Forelimb muscle (tissue), 1 donor: ENCODE measurements at places on chromosomes 4 and X. TPM values are rescaled to one million over a fixed set of nuclear protein-coding genes. Genes with fewer than 3 reads are reported as not detected.

The GK gene
- polyA plus RNA-seq = 3.9 TPM

The MAGEB10 gene
- polyA plus RNA-seq = not detected

The POU4F2 gene
- polyA plus RNA-seq = not detected

The UGT2B17 gene
- not detected for polyA plus RNA-seq

The POU3F4 gene
- polyA plus RNA-seq = not detected

The LRAT gene
- 0.06 TPM for polyA plus RNA-seq

The MAGEA6 gene
- not detected for polyA plus RNA-seq

The TLR10 gene
- polyA plus RNA-seq = 0.42 TPM

The NHSL2 gene
- 6.7 TPM for polyA plus RNA-seq

The CFP gene
- 3.0 TPM for polyA plus RNA-seq

The SHOX gene
- polyA plus RNA-seq = 0.58 TPM

The SMIM43 gene
- 1.5 TPM for polyA plus RNA-seq

The CCDC158 gene
- polyA plus RNA-seq = 0.75 TPM

The SMIM31 gene
- polyA plus RNA-seq = 0.04 TPM

- DNase-seq = peak; percentile 53
Measured at GRCh38 chr4:37826295-37827029, at the start of gene PGM2. PGM2 (plus strand) TSS chr4:37826686; CDS start chr4:37826733, 47 bp downstream.

DNA sequence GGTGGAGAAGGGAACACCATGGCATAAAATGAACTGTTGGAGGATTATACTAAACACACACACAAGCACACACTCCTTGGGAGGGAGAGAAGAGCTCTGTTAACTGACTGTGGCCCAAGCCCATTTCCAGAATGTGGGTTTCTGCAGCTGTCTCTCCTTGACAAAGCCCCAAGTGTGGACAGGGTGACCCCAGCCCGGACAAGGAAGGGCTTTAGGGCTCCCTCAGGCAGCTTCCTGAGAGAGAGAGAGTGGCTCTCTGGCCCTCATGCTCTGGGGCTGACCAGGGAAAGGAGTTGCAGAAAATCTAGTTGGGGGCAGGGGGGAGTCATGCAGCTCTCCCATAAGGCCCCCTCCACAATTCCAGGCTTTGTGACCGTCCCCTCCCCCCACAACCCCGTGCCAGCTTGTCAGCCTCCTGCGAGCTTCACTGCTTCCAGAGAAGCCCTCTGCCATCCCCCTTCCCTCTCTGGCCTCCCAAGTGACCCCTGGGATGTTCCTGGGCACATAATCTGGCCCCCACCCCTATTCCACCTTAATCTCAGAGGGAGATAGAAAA lies 590 bp downstream of the ARHGEF9 start:
- DNase-seq = no peak

- DNase-seq = no peak
Measured at GRCh38 chr4:118348886-118349285, 3.9 kb downstream of the PRSS12 start.

- no peak for DNase-seq
Measured at GRCh38 chr4:175106301-175106700, 188.1 kb downstream of the ADAM29 start.

- DNase-seq = no peak
Measured at GRCh38 chr4:75514949-75515612, 808 bp downstream of the THAP6 start.

GRCh38 chr4:121243485-121243884 lies 79.4 kb upstream of the TNIP3 start:
- no peak for DNase-seq

GRCh38 chrX:3697701-3698279 lies 15.7 kb downstream of the PRKX start:
- no peak for DNase-seq

- DNase-seq = no peak
Measured at GRCh38 chr4:94412658-94413038, 39.1 kb upstream of the PDLIM5 start.

- peak; percentile 14 for DNase-seq
Measured at GRCh38 chr4:109729718-109730618, at the start of gene PLA2G12A. PLA2G12A (minus strand) TSS chr4:109730070; CDS start chr4:109729809, 261 bp downstream.

GRCh38 chr4:26289401-26289800 lies 31.4 kb upstream of the RBPJ start:
- DNase-seq = no peak

GRCh38 chr4:15213302-15213970 lies 211.2 kb downstream of the CPEB2 start:
- DNase-seq = no peak

DNA sequence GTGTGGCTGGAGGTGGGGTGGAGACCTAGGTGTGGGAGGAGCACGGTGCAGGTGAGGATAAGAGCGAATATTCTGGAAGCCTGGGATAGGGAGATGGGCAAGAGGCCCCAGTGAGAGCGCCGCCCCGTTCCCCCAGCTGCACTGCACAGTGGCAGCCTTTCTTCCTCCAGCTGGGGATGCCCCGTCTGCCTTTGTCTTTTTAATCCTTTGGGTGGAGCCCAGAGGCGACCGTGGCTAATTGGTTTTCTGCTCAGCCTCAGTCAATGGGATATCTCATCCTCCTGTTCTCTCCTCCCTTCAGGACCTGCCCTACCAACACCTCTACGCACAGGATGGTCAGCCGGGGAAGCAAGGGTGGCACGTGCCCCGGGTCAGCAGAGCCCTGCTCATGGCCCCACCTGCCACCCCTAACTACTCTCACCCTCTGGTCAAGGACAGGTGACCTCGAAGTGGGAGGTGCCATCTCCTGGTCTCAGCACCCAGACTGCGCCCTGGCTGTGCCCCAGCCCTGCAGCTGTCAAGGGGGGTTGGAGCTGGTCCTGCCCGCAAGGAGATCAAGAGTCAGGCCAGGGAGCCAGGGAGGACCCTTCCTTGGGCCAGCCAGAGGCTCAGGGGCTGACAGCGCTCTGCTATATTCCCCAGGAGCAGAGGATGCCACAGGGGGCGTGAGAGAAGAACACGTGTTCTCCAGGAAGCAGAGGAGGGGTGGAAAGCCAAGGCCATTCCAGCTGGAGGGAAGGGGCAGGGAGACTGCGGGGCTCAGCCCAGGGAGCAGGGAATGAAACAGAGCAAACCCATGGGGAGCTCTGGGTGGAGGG lies 64.0 kb downstream of the ADRA2C start:
- DNase-seq = no peak

DNA sequence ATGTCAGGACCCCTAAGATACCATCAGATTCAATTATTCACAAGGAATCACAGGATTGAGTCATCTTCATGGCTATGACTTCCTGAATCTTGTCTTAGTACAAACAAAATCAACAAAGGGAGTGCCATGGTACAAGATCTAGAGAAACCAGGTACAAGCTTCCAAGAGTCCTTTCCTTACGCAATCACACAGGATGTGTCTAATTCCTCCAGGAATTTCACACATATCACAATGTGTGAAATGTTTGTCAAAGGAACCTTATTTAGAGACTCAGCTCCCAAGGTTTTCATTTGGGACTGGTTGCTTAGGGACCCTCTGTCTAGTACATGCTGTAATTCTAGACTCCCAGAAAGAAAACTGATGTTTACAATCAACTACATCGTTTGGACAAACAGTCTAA lies 83.0 kb downstream of the MAB21L2 start:
- no peak for DNase-seq

DNA sequence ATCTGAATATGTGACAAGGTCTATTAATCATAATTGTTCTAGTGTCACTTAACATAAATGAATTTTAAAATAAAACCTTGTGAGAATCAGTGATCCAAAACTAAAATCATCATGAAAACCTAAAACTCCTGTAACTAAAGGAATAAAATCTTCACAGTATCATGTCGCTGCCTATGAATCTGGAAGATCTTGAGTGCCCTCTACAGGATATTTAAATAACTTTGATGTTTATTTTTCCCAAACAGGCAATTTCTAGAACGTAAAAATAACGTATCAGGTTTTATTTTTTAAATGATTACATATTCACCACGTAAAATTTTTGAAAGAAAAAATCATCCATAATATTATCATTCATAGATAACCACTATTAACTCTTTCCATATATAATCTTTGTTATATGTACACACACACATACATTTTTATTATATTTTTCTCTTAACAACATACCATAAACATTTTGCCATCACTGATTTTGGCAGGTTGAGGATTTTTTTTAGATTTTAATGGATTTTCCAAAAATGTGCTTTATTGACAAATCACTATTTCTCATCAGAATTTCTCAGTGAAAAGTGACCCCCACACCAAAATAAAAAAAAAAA lies 79.6 kb downstream of the COMMD8 start:
- peak; percentile 14 for DNase-seq

DNA sequence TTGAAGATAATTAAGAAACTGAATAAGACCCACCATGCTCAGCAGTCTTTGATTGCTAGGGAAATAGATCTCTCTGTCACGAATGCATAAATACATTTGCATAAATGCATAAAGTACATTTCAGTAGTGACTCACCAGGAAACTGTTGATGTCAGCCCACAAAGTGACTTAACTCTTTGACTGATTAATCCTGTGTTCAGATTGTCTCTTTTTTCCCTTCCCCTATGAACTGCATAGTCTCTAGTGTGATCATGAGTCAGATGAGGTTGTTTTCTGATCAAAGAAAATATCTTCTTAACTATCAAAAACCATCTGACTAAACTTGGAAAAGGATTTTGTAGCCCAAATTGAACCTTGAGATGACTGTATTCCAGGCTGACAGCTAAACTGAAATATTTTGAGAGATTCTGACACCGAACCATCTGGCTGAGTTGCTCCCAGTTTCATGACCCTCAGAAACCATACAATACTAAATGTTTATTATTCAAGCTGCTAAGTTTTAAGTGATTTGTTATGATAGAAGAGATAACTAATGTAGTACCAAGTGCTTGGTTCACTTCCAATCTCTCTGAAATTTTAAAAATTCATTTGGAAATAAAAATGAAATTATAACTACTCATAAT lies 1381.5 kb upstream of the AGA start:
- DNase-seq = no peak

- DNase-seq = no peak
Measured at GRCh38 chr4:21921526-21922180, 26.9 kb downstream of the KCNIP4 start.

DNA sequence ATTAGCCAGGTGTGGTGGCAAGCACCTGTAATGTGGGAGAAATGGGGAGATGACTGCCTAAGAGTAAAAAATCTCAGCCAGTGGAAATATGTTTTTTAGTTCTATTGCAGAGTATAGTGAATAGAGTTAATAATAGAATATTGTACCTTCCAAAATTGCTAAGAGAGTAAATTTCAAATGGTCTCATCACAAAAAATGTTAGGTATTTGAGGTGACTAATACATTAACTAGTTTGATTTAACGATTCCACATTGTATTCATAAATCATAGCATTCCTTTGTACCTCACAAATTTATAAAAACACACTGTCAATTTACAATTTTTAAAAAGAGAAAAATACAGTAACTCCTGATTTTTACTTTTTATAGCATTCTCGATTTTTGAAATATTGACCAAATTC lies 681.5 kb upstream of the EPHA5 start:
- no peak for DNase-seq

DNA sequence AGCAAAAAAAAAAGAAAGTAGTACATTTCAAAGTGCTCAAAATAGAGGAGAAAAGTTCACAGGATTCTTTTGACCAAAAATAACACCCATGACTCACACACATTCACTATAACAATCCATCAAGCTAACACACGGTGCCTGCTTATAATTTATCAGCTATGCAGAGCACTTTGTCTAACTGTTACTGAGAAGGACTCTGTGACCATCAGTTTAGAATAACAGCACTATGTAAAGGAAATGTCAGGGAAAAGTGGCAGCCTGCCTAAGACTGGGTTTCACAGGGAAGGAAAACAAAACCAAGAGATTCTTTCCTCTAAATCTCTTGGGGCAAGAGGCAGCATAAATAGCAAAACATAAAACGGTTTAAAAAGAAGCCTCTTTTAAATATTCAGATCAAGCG lies 54.8 kb downstream of the CCDC149 start:
- DNase-seq = no peak

- DNase-seq = no peak
Measured at GRCh38 chrX:7412840-7413239, 264.9 kb upstream of the PUDP start.

DNA sequence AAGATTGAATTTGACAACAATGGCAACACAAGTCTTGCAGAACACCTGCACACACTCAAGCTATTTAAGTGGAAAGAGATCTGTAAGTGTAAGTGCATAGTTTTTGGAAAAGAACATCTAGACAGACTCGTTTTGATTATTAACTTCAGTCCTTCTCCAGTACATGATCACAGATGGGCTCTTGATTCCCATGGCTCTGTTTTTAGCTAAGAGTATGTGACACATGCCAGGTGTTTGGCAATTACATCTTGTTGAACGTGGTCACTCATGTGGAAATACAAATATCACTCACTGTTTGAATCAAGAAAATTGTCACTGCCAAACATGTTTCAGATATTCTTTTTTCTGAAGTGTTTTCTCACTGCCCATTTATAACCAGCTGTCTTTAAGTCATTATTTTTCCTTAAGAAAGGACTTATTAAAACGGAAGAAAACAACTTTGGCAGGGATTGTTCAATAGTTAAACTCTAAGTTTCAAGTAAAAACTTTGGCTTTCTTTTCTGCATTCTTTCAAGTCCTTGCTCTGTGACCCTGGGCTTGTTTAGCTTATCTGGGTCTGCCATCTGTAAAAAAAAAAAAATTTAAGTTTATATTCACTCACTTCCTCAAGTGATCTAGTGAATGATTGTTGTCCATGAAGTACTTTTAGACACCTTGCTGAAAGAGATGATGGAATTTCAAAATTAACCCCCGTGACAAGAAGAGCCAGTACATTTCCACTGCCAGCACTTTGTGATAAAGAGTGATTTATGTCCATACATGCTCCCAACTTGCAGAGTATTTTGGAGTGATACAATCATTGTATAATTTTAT lies 125.4 kb downstream of the ATXN3L start:
- no peak for DNase-seq

GRCh38 chrX:118983513-118983912 lies 9.1 kb downstream of the LONRF3 start:
- no peak for DNase-seq

GRCh38 chrX:24294619-24295018 lies 19.2 kb downstream of the SUPT20HL2 start:
- no peak for DNase-seq

DNA sequence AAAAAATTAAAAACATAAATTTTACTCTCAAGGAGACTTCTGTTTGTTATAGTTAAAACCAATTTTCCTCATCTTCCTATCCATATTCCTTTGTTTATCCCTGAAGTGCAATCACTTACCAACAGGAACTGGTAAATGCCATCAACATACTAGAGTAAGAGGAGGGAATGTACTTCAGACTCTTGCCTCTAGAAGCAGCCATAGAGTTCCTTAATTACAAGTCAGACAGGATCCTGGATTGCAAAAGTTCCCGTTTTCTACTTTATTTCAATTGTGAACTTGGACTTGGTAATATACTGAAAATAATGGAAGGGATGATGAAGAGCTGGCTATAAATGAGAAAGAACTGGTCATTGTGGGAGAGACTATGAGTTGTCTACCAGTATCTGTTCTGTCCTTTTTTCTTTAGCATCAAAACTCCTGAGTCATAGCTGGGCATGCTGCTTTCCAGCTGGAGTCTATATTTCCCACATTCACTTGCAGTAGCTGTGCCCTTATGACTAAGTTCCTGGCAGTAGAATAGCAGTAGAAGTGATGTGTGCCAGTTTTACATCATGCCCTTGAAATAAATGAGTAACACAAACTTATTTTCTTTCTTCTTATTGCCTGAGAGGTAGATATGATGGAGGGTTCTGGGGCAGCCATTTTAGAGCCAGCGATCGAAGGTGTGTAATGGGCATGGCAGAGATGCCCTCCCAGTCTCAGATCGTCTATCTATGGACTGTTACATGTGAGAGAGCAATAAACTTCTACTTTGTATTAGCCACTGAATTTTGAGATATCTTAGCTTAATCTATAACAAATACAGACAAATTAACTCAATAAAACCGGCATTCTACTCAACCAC lies 26.8 kb upstream of the SPARCL1 start:
- DNase-seq = no peak

- no peak for DNase-seq
Measured at GRCh38 chrX:110723844-110724243, 71.8 kb downstream of the CHRDL1 start.
